ENCODE measurements at places on chromosomes 5 and 9. TPM values are rescaled to one million over a fixed set of nuclear protein-coding genes. Genes with fewer than 3 reads are reported as not detected.

GRCh38 chr9:130422546-130422945, 22.2 kb upstream of the ASS1 start:
- DNase-seq = no peak

DNA sequence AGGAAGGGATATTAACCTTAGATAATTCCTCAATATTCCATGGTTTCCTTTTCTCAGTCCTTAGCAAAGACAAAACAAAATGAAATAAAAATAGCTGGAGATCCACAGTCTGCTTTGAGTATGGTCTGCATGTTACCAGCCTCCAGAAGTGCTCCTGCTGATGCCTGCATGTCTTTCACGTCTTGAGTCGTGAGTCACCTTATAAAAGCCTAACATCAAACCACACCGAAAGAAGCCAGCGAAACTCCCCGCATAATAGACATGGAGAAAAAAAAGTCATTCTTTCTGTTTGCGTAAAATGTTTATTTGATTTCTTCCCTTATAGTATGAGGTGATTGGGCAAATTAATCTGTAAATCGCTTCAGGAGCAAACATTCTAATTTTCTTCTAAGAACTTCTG, 380.5 kb downstream of the SLCO4C1 start:
- no peak for DNase-seq

DNA sequence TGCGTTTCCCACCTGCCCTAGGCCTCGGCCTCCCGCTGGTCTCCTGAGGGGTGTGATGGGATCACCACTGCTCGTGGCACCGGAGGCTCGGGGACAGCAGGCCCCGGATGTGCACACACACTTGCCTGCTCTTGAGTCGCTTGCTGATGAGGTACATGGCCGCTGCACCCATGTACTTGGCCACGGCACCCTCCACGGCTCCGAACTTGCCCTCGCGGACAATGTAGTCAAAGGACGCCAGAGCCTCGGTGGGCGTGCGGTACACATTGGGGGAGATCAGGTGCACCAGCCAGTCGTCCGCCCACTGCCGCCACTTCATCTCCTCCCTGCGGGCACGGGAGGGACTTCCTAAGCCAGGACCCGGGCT, 4.7 kb downstream of the PTGES2 start:
- DNase-seq = no peak

DNA sequence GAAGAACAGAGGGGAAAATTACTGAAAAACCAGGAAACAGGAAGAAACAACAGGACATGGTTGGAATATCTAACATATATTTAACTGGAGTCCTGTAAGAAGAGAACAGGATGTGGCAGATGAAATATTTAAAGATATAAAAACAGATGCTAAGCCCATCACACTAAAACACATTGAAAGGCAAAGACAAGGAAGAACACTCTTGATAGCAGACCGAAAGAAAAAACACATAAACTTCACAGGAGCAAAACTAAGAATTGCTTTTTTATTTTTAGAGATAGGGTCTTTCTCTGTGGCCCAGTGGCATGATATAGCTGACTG, 324.4 kb upstream of the ARRDC3 start:
- no peak for DNase-seq

GBGT1 gene
- 49.5 TPM for total RNA-seq

WWC1 gene
- 2.0 TPM for total RNA-seq

DNA sequence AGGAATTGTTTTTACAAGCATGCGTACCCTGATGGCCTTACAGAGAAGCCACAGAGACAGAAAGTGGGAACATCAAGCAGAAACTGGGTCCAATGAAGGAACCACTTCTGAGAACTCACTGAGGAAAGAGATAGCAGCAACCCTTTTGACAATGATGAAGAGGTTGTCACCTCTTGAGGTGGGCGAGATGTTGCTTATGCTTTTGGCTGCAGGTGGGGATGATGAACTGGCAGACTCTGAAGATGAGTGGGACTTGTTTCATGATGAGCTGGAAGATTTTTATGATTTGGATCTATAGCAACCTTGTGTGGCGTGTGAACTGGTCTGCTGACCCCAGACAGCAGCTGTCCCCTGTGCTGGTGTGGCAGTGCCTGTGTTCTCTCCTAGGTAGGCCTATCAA, 50.9 kb downstream of the ZNF510 start:
- DNase-seq = no peak

SPINK13 gene
- not detected for total RNA-seq

DNA sequence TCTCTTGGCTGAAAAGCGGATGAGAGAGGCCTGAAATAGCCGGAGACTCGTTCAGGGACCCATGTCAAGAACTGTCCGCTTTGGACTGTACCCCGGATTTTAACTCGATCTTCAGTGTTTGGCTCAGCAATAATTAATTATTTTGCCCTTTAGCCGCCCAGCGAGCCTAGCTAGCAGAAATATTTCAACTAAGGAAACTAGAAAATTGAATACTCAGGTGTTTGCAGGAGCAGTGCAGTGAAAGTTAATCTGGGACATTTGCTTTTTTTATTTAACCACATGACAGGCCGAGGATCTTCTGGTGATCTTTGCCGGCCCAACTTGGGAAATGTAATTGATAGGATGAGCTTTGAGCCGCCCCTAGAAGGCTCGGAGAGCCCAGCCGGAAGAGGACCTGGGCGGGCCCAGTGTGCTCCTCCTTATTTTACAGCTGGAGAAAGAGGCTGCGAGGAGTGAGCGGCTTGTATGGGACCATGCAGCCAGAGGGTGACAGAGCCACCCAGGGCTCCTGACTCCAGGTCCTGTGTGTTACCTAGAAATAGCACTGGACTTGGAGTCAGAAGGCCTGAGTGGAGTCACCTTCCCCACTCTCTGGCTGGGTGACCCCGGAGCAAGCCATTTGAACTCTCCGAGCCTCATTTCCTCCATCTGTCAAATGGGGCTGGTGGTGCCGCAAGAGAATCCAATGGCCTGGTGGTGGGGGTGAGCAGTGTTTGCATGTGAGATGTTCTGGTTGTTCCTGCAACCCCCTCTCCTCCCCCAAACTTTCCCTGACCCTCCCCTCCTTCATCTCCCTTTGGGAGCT, 2.4 kb downstream of the PPARGC1B start:
- no peak for DNase-seq

PDCD1LG2 gene
- 2.1 TPM for total RNA-seq

- DNase-seq = no peak
Observed at GRCh38 chr5:107640568-107640967, 30.2 kb downstream of the EFNA5 start.

DNA sequence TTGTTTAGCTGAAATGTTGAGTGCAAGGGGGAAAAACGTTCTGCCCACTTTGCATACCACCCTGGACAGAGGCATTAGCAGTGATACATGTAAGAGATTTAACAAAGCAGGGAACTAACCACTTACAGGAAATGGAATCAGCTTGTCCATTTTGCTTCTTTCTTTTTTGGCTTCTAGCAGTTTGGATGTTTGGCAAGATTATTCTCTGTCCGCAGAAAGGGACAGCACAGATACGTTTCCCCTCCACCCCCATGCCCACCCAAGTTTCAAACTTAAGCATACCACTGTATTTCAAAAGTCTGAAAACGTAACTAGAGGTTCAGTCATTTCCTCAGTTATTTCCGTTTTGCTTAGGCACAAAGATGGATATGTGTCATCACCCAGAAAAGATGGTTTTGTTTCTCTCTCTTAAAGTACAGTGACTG, 118.4 kb downstream of the GDNF start:
- DNase-seq = no peak

NME5 gene
- not detected for total RNA-seq

DPH7 gene
- 39.4 TPM for total RNA-seq

DNA sequence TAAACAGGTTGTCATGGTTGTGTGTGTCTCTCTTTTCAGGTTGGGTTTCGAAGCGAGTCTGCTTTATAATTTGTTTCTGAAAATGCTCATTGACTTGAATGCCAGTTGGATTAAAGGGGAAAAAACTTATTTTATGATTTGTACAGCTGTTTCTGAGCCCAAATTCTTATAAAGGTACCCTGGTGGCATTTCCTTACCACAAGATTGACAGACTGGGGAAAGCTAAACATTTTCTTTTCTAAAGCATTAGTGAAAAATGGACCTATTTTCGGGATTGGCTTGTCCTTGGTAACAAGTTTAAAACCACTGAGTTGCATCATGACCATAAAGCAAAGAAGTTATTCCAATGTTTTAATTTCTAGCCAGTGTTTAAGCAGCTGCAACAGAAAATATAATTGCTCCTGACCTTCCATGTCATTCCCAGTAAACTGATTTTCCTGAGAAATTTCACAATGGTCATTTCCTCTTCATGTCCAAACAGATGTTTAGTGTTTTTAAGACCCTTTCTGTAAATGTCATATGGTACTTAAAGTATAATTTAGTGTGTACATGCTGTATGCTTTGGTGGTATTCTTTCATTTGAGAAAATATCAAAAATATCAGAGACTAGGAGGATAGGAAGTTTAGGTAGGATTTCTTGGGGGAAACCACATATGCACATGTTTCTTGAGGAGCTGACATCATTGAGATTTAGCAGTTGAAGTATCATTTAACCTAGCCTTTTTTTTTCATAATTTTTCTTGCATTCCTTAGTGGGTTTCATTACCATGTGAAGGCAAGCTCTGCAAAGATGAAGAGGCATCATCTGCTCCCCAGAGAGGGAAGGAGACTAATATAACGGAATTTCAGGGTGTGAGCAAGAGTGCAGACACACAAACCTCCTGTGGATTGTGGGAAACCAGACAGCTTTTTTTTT, 667.1 kb upstream of the RGMB start:
- DNase-seq = no peak

ANKRD31 gene
- total RNA-seq = 0.13 TPM

C6 gene
- not detected for total RNA-seq

SLC34A1 gene
- not detected for total RNA-seq

GRCh38 chr5:96037128-96037527, 75.5 kb upstream of the ELL2 start:
- DNase-seq = no peak

- DNase-seq = no peak
Observed at GRCh38 chr9:11686733-11687132, 1006.5 kb upstream of the TYRP1 start.

AQP3 gene
- total RNA-seq = 0.95 TPM

GRCh38 chr9:19498015-19498414, 89.2 kb downstream of the ACER2 start:
- DNase-seq = no peak

DNA sequence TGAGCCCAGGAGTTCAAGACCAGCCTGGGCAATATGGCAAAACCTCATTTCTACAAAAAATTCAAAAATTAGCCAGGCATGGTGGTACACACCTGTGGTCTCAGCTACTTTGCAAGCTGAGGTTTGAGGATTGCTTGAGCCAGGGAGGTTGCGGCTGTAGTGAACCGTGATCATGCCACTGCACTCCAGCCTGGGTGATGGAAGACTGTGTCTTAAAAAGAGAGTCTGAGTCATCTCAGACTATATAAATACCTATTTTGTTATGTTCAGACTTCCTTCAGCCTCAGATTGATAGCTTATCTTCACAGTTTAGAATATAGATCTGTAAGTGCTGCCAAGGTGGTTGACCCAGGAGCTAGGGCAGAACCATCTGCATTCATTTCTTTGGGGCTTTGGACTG, 1.6 kb upstream of the PAIP2 start:
- no peak for DNase-seq

DNA sequence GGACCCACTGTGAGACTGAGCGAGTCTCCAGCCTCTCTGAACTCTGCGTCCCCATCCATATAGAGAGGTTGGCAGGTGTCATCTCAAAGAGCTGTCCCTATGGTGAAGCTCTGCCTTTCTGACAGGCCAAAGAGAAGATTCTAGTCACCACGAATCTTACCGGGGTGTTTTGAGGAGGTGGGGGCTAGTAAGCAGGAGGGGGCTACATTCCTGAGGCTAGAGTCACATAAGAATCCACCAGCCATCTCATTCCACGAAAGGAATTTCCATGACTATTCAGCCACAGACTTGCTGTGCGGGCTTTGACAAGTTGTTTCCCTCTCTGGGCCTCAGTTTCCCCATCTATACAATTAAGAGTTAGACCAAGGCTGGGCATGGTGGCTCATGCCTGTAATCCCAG, 16.3 kb downstream of the PDGFRB start:
- no peak for DNase-seq

DNA sequence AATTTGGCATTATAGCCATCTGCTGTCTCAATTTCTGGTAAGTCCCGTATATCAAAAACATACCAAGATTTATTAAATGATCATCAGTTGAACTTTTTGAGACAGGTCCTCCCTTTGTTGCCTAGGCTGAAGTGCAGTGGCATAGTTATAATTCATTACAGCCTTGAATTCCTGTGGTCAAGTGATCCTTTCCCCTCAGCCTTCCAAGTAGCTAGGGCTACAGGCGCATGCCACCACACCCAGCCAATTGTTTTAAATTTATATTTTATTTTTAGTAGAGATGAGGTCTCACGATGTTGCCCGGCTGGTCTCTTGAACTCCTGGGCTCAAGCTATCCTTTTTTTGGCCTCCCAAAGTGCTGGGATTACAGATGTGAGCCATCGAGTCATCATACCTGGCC, 418.9 kb downstream of the ARHGEF28 start:
- DNase-seq = no peak

Measured in activated B cell treated with CpG ODN at 0.5 μM for 24 hours (primary cell).